Nephron progenitor cell (in vitro differentiated cells): ENCODE measurements at places on chromosomes 1 and 21.

- DNase-seq: no peak
Observed at GRCh38 chr1:193458628-193459027, 272.2 kb upstream of the B3GALT2 start.

DNA sequence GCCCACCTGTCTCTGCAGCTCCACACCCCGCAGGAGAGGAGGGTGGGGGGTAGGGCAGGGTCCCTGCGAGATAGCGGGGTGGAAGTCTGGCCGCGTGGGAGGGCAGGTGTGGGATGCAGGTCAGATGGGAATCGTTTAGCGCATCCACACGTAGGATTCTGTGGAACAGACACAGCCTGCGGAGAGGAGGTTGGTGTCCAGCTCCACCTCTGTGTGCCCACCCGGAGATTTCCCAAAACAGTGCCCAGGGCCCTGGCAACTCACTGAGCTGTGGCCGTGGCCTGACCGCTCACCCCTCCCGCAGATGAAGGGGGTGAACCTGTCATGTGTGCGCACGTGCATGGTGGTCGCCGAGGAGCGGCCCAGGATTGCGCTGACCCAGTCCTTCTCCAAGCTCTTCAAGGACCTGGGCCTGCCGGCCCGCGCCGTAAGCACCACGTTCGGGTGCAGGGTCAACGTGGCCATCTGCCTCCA is 46.9 kb downstream of the S100B start:
- DNase-seq: no peak

GRCh38 chr1:12460911-12461621 is 156.9 kb downstream of the DHRS3 start:
- no peak for DNase-seq

GRCh38 chr1:25021591-25022215 is 91.6 kb upstream of the RUNX3 start:
- DNase-seq: no peak

- DNase-seq: peak; percentile 86
Observed at GRCh38 chr1:101996825-101997465, at the start of gene OLFM3. Gene OLFM3 (minus strand): TSS chr1:101996926.

GRCh38 chr1:236051242-236051791 is 13.6 kb downstream of the NID1 start:
- DNase-seq: peak; percentile 29

DNA sequence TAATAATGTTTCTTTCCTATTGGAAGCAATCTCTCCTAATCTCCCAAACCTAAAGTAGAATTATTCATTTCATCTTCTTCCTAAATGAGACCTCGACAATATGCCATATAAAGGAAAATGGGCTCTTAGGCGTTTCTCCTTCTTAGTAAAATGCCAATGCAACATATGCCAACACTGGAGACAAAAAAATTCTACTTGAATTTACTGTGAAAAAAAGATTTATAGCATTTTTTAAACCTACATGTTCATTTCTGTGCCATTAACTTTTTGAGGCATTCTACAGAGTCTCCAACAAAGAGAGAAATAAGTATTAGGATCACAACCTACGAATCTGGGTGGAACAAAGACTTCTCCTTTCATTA is 1.3 kb downstream of the WDR47 start:
- DNase-seq: no peak

DNA sequence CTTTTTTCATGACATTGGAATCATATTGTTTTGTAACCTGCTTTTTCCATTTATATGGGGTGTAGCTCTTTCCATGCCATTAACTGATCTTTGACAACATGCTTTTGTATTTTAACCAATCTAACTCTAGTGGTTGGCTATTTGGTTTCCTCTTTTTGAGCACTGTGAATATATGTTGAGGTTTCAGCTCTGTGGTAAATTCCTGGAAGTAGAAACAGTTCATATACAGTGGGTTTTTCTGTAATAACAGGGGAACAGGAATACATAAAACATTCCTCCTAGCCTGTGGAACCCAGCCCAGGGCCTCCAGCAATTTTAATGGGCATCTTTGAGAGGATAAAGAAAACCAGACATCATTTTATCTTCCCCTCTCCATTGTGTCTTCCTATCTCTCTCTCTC is 17.4 kb downstream of the AZIN2 start:
- DNase-seq: no peak

DNA sequence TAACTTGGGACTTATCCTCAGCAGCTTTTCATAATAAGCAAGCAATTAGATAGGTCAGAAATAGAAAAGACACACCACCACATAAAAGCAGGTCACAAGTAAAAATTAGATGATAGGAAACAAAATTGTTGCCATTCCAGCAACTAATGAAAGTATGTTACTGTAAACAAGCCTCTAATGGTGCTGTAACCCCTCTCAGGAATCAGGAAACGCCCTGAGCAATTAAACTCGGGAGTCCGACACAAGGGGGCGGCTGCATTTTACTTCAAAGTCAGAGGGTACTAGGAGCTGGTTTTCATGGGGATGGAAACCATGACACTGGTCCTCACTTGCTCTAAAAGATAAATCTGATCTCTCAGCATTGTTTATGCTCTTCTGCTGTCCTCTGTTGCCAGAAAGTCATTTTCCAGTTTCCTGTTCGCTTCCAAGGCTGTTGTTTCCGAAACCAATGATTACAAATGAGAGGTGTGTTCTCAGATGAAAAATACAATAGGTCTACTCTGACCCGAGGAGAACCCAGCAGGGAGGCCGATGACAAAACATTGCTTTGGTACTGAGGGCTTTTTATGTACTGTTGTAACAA is 93.4 kb downstream of the TGFBR3 start:
- no peak for DNase-seq

- peak; percentile 39 for DNase-seq
Observed at GRCh38 chr1:230572121-230573105, 69.9 kb upstream of the COG2 start.

GRCh38 chr1:8494681-8495080 is 176.8 kb downstream of the SLC45A1 start:
- no peak for DNase-seq

DNA sequence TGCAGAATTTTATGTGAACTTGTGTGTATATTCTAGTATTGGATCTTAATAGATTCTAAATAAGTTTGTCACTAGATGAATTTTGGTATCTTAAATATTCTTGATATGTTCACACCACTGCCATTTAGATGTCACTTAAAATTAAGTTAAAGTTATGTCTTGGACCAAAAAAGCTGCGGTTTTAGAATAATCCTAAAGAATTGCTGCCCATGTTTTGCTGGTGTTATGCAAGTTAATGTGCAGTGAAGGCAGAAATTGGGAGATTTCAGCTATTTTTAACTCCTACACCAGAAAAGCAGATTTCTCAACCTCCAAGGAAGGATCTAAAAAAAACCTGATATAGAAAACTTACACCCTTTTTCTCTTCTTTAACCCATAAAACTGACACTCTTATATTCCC is 757 bp downstream of the ACADM start:
- no peak for DNase-seq

GRCh38 chr1:207826557-207827487 is 75.0 kb downstream of the CD46 start:
- DNase-seq: no peak

DNA sequence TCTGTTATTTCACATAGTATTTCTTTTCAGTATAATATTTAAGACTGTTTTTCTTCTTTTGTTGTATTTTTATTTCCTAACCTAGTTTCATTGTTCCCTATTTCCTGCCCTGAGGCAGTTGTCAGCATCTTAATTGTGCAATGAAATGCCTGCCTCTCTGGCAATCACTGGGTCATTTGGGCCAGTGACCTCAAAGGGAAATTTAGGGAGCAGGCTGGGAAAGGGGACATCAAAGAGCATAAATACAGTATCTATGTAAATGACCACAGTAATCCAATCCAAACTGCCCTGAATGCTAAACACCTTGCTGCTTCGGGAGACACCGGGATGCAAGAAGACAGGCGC is 147.8 kb downstream of the TLR5 start:
- no peak for DNase-seq

GRCh38 chr1:53206735-53207379 is 10.2 kb downstream of the CPT2 start:
- DNase-seq: no peak

- DNase-seq: peak; percentile 35
Observed at GRCh38 chr1:150009604-150010392, 728 bp downstream of the OTUD7B start.

GRCh38 chr1:100323419-100324106 is 28.7 kb upstream of the CDC14A start:
- DNase-seq: no peak

GRCh38 chr1:37465593-37466517 is 8.5 kb upstream of the ZC3H12A start:
- no peak for DNase-seq

DNA sequence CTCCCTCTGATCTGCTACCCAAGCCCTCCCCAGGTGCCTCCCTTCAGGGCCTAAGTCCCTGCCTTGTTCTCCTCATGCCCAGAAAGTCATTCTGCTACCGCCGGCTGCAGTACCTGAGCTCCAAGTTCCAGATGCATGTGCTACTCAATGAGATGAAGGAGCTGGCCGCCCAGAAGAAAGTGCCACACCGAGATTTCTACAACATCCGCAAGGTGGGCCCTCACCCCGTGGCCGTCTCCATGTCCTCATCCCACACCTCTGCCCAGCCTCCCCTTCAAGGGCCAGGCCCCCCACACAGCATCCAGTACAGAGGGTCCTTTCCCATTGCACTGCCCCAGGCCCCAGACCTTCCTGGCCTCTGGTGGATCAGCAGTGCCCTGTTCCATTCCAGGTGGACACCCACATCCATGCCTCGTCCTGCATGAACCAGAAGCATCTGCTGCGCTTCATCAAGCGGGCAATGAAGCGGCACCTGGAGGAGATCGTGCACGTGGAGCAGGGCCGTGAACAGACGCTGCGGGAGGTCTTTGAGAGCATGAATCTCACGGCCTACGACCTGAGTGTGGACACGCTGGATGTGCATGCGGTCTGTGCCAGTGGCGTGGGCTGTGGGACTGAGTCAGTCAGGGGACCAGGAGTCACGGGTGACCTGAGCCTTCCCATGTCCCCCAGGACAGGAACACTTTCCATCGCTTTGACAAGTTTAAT is 8.2 kb downstream of the AMPD2 start:
- no peak for DNase-seq

DNA sequence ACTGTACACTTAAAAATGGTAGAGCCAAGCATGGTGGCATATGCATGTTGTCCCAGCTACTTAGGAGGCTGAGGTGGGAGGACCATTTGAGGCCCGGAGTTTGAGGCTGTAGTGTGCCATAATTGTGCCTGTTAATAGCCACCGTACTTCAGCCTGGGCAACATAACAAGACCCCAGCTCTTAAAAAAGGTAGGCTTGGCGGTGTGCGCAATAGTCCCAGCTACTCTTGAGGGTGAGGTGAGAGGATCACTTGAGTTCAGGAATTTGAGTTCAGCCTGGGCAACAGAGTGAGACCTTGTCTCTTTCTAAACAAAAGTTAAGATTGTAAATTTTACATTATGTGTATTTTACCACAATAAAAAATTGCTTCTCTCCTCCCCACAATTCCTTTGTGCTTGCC is 19.7 kb downstream of the FNBP1L start:
- no peak for DNase-seq

- DNase-seq: no peak
Observed at GRCh38 chr1:182189535-182190066, 128.1 kb upstream of the ZNF648 start.
